OCI-M1 (cell line): ENCODE measurements at places on chromosomes 12 and 14.
A peak's percentile ranks its signal among the peaks of the same experiment; 100 is the strongest.

GRCh38 chr12:67501362-67501761 lies 147.2 kb upstream of the DYRK2 start:
- DNase-seq: no peak

DNA sequence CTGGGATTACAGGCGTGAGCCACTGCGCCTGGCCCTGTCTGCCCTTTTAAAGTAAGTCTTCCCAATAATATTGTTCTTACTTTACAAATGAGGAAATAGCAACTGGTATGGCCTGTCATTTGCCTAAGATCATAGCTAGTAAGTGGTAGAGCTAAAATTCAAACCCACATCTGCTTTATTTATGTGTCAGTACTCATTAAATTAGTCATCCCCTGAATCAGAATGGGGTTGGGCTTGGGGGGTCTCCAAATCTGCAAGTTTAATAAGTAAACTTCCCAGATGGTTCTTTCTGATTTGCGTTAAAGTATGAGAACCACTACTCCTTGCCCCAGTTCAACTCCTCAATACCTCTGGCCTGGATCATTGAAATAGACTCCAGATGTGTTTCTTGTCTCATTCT lies 96.2 kb downstream of the FAR2 start:
- no peak for DNase-seq

GRCh38 chr12:132071830-132072384 lies 72.2 kb downstream of the DDX51 start:
- no peak for DNase-seq

GRCh38 chr14:41280745-41281144 lies 325.9 kb upstream of the LRFN5 start:
- peak; percentile 36 for DNase-seq

DNA sequence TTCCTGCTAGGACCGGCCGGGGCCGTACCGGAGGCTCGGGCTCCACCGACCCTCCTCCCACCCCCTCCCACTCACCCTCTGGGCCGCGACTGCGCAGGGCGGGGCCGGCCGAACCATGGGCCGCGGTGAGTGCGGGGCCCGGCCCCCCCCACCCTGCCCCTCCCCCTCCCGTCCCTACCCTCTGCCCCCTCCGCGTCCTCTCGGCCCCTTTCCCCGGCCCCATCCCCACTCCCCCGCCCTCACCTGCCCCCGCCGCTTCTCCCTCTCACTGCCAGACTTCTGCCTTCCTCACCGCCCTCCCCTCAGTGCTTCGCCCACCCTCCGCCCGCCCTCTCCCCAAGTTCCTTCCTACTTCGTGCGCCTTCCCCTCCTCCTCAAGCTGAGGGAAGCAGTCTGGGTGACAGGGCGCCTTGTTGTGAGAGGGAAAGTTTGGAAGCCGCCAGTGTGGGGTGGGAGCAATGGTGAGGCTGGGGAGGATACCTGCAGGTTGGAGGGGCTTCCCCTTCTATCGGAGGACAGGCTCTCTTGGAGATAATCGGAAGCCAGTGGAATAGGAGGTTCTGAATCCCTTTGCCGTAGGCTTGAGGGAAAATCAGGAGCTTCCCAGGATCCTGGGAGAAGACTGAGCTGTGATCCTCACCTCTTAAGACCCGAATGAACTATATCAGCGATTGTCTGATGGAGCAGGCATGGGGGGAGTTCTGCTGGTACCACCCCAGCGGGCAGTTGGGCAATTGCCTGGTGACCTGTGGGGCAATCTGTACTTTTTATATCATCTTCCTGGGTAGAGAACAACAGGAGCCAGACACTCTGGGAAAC lies 472 bp downstream of the MBD6 start:
- peak; percentile 90 for DNase-seq

DNA sequence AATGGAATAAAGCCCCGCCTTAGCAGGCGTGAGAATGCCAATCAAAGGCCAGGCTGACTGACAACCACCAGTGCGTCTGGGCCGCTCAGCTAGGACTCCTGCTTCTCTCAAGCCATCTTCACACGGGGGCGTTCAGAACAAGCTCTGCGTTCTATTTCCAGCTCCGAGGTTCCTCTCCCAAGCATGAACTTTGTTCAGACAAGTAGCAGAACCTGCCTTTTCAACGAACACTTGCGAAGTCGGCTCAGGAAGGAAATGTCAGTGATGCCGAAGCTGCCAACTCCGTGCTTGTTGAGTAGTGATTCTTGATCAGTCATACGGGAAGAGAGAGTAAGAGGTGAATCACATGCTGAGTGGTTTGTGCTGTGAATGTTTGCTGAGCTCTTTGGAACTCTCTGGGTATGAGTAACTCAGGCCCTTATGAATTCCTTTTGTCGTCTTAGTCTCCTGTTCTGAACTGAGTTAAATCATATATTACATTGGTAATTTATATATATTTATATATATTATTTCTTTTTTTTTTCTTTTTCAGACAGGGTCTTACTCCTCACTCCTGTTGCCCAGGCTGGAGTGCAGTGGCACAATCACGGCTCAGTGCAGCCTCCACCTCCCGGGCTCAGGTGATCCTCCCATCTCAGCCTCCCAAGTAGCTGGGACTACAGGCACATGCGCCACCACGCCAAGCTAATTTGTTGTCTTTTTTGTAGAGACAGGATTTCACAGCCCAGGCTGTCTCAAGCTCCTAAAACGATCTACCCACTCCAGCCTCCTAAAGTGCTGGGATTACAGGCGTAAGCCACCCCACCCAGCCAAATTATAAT lies 29.4 kb upstream of the BCL7A start:
- DNase-seq: no peak

DNA sequence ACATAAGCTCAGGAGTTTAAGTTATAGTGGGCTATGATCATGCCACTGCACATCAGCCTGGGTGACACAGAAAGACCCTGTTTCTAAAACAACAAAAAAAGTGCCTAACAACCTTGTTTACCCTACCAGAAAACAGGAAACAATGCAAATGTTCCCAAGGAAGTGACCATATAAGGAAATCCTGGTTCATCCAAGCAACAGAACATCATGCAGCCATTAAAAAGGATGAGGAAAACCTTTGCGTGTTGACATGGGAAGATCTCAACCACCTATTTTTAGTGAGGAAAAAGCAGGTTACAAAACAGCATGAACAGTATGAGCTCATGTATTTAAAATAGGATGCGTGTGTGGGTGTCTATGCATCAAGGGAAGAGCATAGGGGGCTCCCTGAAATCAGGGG lies 13.7 kb downstream of the HRK start:
- no peak for DNase-seq

DNA sequence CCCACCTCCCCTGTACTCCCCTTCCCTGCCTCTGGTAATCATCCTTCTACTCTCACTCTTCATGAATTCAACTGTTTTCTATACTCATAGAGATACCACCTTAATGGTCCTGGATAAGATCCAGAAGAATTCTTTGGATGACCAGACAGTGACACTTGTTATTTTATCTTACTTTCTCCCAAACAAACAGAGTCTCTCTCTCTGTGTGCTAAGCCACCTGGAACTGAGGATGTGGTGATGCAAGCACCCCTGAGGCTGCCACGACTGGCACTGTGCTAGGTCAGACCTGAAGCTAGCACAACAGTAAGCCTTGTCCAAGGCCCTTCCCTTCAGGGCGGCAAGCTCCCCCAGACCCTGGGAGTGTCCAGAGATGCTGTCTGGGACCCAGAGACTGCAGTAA lies 250.2 kb downstream of the C12orf50 start:
- no peak for DNase-seq

- peak; percentile 69 for DNase-seq
These were observed 125.3 kb upstream of the ATF7IP start for GRCh38 chr12:14239935-14240872.

DNA sequence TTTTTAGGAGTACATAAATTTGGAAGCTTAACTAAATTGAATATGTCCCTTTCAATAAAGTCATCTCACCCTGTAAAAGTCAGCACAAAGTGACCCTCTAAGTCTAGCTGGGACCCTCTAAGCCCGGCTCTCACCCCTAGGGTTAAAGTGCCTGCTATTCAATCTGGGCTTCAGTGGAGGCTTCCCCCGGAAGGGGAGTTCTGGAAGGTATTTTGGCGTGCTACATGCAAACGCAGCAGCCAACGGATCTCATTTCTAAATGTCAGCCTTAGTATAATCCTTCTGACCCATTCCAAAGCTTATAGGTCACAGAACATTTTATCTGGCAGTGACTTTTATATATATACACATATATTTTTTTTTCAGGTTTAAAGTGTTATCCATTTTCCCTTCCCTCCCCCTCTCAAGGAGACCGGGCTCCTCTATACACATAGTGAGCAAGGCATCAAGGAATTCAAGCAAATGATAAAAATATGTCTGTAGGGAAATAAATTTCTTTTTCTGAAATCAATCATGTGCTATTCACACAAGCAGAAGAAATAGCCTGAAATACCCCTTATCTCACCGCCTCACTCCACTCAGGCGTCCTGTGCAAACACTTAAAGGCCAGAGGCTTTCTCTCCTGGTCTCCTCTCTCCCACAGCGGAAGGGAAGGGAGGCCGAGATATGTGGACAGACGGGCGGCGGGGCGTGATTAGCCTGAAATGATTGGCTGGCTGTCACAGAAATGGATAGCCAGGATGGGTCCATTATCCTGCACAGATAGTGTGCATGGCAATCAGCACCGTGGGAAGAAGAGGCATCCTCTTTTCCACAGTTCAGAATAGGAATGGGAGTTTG lies 301.7 kb downstream of the GALC start:
- DNase-seq: peak; percentile 65

DNA sequence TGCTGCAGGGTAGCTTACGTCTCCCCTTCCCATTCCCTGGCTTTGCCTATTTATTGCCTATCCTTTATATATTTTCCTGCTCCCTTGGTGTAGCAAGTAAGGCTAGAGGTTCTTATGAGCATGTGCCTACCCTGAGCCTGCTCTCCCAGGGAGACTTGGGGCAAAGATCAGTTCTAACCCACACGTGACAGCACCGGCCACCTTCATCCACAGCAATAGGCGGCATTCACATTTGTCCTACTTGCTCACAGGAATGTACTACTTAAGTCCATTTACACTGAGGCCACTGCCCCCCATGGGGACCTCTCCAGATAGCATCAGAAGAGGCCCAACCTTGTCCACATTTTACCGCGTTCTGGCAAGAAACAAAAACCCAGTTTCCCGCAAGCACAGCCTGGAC lies 8.7 kb downstream of the GPR68 start:
- DNase-seq: no peak

DNA sequence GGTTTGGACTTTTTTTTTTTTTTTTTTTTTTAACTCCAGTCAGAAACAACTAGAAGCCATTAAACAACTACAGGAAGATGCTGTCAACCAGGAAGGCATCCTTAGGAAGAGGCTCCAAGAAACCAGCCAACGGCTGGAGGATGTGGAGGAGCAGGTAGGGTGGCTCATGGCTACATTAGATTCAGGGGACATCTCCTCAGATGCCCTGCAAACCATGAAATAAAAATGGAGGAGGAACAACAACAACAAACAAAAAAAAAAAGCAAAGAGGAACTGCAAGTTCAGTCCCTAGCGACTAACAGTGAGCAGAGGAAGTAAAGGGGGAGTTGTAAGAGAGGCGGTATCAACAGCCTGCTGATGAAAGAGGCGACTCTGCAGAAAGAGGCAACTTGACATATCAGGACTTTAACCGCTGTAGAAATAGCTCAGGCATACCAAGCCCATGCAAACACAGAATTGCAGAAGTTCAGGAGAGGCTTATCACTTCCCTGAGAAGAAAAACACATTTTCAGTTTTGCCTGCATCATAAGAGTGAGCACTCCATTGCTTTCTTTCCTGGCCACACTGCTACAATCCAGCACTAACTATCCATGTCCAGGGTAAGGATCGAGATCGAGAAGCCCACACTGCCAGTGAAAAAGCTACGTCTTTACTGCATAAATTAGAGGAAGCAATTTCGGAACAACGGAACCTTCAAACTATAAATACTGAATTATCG lies 103.5 kb upstream of the BCAT1 start:
- peak; percentile 97 for DNase-seq

DNA sequence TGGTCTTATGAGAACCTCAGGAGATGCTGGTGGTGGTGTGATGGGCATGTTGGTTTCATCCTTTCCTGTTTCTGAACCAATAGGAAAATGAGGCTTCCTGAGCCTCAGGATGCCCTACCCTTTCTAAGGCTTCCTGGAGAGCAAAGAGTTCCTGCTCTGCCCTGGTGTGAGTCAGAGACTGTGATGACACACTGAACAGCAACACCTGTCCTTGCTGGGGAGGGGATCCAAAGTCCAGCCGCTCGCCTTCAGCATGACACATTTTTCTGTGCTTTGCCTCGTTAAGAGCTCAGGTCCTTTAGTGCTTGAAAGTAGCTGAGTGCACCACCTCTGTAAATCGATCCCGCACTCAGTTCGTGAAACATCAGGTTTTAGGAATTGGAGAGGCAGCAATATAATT lies 116.0 kb downstream of the CACNA1C start:
- no peak for DNase-seq

GRCh38 chr14:32417956-32418552 lies 89.0 kb downstream of the AKAP6 start:
- DNase-seq: no peak

- peak; percentile 49 for DNase-seq
These were observed 86.3 kb upstream of the NID2 start for GRCh38 chr14:52154992-52155650.

DNA sequence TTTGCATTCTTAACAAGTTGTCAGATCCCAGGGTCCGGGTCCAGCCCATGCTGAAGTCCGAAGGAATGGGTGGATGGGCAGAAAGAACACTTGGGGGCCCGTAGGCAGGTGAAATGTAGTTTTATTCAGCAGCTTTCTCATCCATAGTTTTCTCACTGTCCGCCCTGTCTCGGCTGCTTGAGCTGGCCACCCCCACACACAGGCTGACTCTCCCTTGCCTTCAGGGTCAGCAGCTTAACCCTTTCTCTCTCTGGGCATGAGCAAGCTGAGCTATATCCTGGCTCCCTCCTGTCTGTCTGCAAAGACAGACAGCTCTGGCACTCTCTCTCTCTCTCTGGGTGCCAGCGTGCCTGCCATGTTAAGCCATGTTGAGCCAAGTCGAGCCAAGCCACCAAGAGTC lies 163.9 kb downstream of the PTCSC3 start:
- no peak for DNase-seq

- DNase-seq: no peak
These were observed 92.7 kb downstream of the BORCS5 start for GRCh38 chr12:12449533-12450025.

DNA sequence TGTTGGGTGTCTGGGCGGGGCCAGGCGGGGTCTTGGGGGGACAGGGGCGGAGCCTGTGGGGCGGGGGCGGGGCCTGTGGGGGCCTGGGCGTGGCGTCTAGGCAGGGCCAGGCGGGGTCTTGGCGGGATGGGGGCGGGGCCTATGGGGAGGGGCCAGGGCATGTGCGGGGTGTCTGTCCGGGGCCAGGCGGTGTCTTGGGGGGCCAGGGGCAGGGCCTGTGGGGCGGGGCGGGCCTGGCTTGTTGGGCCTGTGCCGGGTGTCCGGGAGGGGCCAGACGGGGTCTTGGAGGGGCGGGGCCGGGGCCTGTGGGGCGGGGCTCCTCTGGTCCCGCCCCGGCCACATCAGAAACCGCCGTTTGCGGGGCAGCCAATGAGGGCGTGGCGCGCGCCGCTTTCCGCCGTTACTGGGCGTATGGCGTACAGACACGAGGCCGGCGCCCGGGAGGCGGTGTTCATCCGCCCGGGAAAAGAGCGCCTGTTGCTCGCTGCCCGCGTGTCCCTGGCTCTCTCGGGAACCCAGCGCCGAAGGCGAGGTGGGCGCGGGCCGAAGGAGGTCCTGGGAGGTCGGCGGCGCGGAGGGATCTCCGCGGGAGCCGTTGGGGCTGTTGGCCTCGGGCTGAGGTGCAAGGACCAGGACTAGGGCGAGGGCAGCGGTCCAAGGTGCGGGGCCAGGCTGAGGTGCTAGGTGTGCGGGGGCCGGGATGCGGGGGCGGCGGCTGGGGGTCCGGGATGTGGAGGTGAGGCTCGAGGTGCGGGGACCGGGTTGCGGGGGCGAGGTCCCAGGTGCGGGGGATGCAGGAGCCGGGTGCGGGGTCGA lies at the start of gene PIWIL1:
PIWIL1 (plus strand) TSS at position 400 of the 816 bp plus-strand sequence. CDS start 4,705 bp downstream, outside the sequence.
- DNase-seq: no peak

- no peak for DNase-seq
These were observed 49.3 kb downstream of the FOXN3 start for GRCh38 chr14:89367779-89368120.
